ENCODE measurements at places on chromosomes 6 and 20. TPM values are rescaled to one million over a fixed set of nuclear protein-coding genes. Genes with fewer than 3 reads are reported as not detected.

Gene CGA
- total RNA-seq = not detected

GRCh38 chr6:109793792-109794191 lies 102.7 kb downstream of the FIG4 start:
- peak; percentile 70 for DNase-seq

DNA sequence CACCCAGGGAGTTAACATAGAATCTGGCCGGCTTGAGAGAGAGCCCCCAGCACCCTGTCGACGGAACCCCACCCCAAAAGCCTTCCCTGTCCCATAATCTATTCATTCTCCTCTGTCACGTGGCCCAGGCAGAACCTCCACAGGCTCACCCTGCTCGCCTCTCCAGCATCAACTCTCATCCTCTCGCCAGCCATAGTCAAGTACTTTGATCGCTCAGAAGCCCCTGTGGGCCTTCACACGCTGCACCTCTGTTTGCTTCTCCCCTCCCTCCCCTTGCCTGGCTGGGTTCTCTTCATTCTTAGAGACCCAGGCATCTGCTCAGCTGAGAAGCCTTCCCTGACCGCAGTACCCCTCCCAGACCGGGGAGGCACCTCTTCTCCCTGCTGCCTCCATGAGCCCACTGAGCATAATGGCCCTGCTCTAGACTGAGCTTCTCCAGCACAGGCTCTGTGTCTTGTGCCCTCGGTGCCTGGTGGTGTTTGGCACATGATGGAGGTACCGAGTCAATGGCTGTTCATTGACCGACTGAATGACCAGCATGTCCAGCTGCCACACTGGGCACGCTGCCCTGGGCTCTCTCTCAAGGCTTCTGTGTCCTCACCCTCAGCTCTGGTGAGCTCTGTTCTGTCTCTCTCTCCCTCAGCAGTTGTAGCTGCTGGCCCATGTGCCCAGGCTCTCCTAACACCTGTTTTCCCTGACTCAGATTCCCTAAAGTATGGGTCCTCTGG lies 33.7 kb downstream of the PKIG start:
- DNase-seq = no peak

- no peak for DNase-seq
Observed at GRCh38 chr20:33328157-33329137, 45.4 kb downstream of the BPIFB1 start.

DNA sequence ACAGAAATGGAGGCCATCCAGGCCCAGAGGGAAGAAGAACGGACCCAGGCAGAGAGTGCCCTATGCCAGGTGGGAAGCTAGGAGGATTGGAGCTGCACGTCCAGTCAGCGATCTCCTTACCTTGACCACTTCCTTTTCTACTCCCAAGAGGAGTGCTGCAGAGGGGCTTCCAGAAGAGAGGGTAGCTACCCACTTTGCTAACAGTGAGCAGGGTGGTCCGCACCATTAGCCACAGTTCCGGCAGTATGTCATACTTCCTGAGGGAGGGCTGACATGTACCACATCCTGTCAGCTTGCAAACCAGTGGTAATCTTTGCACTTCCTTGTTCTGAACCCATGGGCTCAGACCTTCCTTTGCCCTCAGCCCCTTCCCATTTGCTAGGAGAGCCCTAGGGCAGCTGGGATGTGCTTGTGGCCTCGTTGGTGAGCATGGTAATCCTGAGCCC lies 35.4 kb downstream of the CEP250 start:
- DNase-seq = no peak

Gene PRR18
- 1.3 TPM for total RNA-seq
